SK-N-SH treated with all-trans-retinoic acid at 6 μM for 48 hours (cell line): ENCODE measurements at places on chromosomes 3 and 15.

DNA sequence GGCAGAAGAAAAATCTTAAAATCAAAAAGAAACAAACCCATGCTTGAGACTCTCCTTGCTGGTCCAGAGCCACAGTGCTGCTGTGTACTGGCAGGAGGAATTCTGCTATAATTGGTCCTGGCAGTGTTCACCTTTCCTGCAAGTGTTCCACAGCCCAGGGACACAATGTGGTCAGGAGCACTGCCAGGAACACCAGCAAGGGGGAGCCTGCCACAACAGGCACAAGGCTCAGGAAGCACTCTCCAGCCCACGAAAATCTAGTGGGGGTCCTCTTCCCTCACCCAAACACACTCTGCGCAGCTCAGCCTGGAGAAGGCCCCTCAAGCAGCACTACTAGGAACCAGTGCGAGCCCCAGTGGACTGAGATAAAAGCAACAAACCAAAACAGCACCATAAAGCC lies 92.9 kb downstream of the UBE3A start:
- peak; percentile 81 for ATAC-seq

- ATAC-seq = no peak
Observed at GRCh38 chr15:19899021-19899824, 642.4 kb downstream of the GOLGA6L6 start.

GRCh38 chr3:17090280-17090983 lies 205.7 kb downstream of the PLCL2 start:
- ATAC-seq = no peak

DNA sequence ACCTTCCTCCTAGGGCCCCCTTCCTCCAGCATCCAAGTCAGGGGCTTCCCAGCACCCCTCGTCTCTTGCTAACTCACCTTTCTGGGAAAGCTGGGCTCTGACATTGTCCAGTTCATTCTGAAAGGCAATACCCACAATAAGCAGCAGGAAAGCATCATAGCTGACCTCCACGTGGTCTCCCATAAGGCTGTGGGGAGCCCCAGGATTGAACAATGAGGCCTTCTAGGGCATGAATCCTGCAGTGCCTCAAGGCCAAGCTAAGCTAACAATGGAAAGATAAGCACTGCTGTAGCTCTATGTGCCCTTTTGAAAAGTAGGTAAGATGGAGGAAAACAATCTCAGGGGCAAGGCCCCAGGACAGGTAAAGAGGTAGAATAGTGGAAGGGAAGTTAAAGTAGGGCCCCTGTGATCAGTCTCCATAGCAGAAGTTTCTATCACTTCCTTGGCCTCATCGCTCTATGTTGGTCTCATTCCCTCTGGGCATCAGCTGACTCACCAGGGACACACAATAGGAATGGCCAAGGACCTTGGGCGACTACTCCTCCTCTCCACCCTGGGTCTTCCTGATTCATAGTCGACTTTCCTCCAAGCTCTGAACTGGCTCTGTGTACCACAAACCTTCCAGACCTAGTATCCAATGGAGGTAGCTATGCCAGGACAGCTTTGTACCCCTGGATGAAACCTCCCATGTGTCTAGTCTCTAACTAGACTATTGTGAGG lies 11.7 kb downstream of the TRAIP start:
- no peak for ATAC-seq

DNA sequence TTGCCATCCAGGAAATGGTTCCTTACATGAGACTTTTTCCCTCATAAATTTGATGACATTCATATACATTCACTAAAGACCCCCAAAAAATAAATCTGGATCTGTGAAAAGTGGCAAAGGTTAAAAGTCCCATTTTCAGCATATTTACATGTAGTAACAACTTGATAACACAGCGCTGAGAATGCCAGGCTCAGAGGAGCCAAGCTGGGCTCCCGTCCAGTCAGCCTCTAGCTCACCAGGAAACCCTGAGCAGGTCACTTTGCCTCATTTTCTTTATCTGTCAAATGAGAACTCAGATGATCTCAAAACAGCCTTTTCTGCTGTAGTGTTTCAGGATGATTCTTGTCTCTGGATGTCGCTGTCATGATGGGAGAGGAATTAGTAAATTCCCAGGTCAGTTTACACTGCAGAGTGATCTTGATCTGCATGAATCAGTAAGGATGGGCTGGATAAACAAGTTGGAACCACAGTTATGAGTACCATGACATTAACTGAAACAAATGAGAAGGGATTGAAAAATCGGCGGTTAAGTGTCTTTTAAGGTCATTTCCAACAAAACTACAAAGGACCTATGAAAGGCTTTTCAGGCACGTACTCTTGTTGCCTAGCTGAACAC lies 82.8 kb downstream of the PPARG start:
- ATAC-seq = peak; percentile 46

DNA sequence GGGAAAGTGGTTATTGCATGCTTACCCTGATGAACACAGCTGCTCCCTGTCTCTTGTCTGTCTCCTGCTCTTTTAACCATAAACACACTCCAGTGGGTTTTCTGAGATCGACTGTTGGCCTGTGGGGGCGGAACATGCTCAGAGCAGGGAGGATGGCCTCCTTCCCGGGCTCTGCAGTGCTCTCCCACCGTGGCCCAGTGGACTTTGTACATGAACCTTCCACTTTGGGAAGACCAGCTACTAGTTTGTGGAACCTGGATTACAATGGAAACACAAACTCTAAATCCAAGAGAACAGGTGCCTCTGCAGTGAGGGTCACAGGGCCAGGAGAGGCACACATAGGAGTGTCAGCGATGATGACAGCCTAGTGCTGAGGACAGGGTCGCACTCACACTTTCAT lies 56.5 kb downstream of the KLF13 start:
- no peak for ATAC-seq

- no peak for ATAC-seq
Observed at GRCh38 chr15:76588811-76589747, 252.5 kb downstream of the ISL2 start.

GRCh38 chr3:54891540-54891897 lies 36.3 kb downstream of the LRTM1 start:
- peak; percentile 99 for ATAC-seq

DNA sequence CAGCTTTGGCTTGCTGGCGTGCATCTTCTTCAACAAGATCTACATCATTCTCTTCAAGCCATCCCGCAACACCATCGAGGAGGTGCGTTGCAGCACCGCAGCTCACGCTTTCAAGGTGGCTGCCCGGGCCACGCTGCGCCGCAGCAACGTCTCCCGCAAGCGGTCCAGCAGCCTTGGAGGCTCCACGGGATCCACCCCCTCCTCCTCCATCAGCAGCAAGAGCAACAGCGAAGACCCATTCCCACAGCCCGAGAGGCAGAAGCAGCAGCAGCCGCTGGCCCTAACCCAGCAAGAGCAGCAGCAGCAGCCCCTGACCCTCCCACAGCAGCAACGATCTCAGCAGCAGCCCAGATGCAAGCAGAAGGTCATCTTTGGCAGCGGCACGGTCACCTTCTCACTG lies 40.6 kb upstream of the CSTA start:
- ATAC-seq = no peak

- ATAC-seq = no peak
Observed at GRCh38 chr3:184914628-184915027, 102.7 kb downstream of the VPS8 start.

DNA sequence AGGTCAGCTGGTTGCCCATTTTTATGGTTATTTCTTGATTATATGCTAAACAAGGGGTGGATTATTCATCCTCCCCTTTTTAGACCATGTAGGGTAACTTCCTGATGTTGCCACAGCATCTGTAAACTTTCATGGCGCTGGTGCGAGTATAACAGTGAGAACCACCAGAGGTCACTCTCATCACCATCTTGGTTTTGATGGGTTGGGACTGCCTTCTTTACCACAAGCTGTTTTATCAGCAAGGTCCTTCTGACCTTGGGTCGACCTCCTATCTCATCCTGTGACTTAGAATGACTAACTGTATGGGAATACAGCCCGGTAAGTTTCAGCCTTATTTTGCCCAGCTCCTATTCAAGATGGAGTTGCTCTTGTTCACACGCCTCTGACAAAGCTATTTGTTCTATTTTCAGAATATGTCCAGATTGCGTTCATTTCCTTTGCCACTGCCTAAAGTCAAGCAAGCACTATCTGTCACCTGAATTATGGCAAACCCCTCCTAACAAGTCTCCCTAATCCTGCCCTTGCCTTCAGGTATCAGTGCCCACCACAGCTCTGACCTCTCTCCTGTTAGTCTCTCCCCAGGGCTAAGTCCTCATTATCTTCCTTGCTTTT lies 308.5 kb downstream of the ROBO2 start:
- peak; percentile 65 for ATAC-seq

DNA sequence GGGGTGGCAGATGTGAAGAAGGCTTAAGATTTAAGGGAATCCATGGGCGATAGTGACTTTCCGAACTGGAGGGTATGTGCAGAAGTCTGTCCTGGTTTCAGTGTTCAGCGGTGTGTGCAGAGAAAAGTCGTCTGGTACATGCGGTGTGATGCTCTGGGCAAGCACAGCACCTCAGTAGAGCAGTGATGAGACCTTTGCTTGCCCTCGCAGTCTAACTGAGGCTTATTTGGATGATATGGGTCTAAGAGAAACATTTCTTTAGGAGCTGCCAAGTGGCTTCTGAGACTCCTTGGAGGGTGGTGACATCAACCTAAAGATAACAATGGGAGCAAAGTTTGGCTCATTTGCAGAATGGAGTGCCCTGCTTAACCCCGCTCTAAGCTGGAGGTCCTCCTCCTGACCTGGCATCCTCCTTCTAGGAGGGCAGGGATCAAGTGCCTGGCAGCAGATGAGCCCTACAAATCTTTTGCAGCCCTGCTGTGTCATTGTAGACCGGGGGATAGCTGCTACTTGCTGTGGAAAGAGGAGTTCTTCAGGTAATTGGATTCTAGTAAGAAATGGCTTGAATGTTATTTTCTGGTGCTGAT lies 228.1 kb upstream of the AZI2 start:
- peak; percentile 41; the same call in 2 of the 3 replicates for ATAC-seq

- no peak for ATAC-seq
Observed at GRCh38 chr3:170164717-170165116, 16.8 kb downstream of the PHC3 start.

DNA sequence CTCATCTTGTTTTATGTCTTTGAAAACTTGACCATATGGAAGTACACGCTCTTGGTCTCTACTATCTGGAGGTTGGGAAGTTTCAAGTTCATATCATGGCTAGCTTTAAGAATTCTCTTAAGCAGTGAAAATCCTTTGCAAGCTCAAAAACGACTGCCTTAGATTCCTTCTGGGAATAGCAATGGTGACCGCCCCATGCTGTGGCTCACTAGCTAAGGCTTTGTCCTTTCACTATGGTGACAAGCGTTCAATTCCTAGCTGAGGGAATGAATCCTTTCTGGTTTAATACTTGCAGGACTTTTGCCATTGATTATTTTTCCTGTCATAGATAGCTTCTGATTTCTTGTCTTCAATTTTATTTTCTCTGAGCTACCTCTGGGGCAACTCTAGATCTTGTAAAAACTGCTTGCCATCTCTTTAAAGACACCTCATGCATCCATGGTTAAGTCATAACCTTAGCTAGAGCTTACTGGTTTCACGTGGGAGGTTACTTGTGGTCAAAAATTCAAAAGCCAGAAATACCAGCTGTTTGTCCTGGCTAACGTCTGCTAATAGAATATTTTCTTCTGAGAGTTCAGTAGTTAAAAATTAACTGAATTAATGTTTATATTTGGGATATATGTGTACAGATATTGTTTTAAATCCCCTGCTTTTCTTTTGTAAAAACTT lies 673.4 kb upstream of the CBLB start:
- ATAC-seq = no peak

DNA sequence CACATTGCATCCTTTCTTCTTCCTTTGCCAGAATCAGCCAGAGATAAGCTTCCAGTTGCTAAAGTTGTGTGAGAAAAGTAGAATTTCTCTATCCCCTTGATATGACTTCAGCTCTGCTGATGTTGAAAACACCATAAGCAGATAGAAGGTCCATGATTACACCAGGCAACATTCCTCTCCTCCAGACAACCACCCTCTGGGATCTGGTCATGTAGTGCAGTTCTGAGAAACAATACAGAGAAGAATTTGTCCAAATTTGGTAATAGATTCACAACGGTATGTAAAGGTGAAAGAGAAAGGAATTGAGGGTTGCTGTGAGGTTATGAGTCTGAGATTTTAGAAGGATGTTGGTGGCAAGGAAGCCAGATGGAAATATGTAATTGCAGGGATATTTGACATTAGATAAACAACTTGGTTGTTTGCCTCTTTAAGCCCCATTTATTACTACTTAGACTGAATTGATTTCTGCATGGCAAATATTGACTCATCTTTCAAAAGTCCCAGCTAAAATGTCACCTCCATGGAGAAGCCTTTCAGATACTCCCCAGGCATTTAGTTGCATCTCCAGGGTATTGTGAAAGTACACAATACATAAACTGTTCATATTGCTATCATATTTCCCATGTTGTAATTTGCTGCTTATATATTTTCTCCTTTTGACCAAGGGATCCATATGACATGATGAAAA lies 134.9 kb downstream of the GAP43 start:
- ATAC-seq = no peak

GRCh38 chr3:9732080-9732739 lies 675 bp downstream of the BRPF1 start:
- ATAC-seq = peak; percentile 13

DNA sequence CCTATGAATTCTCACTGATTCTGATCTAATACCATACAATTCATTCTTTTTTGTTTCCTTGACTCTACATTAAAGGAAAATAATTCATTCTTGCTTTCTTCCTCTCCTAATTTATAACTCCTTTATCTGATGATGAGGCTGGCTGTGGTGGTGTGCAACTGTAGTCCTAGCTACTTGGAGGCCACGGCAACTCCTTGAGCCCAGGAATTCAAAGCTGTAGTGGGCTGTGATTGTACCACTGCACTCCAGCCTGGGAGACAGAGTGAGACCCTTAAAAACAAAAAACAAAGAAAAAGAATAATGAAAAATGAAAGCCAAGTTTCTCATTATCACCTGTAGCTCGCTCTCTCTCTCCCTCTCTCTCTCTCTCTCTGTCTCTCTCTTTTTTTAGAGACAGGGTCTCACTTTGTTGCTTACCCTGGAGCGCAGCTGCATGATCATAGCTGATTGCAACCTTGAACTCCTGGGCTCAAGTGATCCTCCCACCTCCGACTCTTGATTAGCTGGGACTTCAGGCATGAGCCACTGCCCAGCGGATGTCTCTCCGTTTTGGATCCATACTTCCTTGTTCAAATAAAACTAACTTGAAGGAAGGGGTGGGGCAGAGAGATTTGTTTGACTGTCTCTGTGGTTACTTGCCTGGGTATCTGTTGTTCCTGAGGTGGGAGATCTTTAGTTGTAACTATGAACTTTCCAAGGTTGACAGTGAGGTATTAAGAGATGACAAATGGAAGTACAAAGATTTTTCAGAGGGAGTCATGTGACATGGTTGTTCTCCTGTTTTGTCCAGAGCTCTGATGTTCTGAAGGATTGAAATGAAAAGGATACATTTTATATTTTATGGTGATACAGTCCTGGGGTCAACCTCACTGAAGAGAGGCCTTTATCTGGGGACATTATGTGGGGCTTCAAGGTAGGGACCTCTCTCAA lies 46.9 kb downstream of the STARD9 start:
- ATAC-seq = no peak

GRCh38 chr15:77457191-77457904 lies 36.7 kb downstream of the HMG20A start:
- ATAC-seq = peak; percentile 17

DNA sequence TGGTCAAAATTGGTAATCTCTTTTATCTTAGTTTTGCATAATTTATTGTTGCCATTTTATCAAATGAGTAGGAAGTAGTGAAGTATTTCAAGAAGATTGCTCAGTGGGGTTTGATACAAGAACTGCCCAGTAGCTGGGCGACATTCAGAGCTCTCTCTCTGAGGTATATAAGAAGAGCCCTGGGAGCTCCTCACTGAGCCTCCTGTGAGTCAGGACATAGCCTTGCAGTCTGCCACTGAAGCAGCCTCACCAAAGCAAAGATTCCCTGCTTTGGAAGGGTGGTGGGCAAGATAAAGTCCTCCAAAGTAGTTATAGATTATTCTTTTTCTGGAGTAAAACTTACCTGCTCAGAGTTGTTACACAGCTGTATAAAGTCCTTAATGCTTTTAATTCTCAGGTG lies 26.1 kb downstream of the SKIL start:
- peak; percentile 87 for ATAC-seq
